ENCODE measurements at places on chromosomes 3 and 15. TPM values are rescaled to one million over a fixed set of nuclear protein-coding genes. Genes with fewer than 3 reads are reported as not detected.

DNA sequence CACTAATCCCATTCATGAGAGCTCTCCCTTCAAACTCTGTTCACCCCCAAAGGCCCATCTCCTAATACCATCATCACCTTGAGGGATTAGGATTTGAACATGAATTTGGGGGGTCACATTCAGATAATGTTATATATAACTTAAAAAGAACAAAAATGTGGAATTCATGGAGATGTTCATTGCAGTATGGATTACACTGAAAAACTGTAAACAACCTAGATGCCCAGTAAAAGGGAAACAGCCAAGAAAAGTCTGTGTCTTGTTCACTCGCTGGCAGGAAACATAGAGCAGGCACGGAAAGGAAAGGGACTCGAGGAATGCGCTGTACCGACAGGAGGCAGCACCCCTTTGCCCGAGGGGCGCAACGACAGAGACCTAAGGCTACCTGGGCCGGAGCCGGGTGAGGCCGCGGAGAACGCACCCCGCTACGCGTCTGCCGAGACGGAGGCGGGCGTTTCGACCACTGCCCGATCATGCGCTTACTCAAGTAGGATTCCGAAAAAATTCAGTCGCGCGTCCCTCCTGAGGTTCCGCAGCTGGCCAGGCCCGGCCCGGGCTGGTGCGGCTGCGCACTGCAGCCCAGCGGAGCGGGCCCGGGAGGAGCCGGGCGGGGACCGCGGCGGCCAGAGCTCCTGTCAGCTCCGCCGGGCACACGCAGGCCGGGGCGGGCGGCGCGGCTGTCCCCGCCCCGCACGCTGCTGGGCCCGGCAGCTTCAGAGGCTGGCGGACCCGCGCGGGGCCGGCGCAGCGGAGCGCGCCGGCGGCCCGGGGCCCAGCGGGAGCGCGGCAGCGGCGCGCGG lies 862 bp upstream of the MAN2A2 start:
- H3K36me3 ChIP-seq: peaks cover 25% of the 10 kb centered on the region
- H3K27me3 ChIP-seq: no peaks in the 10 kb centered on the region
- peaks cover 34% of the 10 kb centered on the region for H3K4me1 ChIP-seq

DNA sequence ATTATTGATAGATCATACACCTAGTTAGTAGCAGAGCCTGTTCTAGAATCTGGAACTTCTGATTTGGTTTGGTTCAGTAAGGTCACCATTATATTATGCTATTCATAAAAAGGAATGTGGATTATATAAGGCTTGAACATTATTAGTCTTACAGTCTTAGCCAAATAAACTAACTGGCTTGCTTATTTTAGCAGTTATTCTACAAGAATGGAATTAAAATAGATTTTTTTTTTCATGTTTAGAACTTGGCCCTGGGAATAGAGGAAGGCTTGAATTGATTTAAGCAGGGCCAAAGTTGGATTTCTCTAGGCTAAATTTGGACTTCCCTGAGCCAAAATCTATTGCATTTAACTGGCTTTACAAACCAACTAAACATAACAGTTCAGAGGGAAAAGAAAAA lies 24.4 kb downstream of the DTWD1 start:
- peak overlapping the region; percentile 38 for H3K27ac ChIP-seq
- H3K4me3 ChIP-seq: no peak overlapping the region
- H3K36me3 ChIP-seq: peaks cover 8% of the 10 kb centered on the region

DNA sequence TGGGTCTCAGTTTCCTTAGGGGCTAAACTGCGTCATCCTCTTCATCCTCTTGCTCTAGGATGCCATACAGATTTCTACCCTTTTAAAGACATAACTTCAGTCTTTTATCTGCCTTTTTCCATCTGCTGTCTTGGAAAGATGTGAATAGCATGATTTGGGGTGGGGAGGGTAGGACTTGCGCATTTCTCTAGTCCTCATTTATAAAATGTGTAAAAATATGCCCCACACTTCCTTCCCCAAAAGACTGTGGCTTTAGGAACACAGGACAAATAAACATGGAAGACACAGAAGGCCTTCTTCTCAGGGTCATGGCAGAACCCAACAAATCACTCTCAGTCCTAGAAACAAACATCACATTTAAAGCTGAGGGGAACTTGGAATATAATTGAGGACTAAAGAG lies 48.4 kb upstream of the BCL6 start:
- H3K27me3 ChIP-seq: no peaks in the 10 kb centered on the region
- no peak overlapping the region for H3K27ac ChIP-seq
- no peaks in the 10 kb centered on the region for H3K4me1 ChIP-seq

DNA sequence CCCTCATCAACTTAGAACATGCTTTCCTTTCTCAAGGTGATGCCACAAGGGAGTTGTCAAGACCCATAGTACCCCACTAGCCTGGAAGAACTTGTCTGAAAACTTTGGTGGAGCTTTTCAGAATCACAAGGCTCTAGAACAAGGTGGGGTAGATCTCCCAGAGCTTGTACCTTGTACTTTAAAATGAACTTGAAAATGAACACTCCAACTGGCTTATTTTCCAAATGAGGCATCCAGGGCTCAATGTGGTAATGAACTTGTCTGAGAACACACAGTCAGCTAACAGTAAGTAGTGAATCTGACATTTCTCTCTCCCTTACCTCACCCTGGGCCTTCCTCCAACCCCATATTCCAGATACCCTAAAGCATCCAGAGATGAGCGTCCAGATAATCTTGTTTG lies 81.8 kb upstream of the THBS1 start:
- no peak overlapping the region for H3K4me3 ChIP-seq
- H3K36me3 ChIP-seq: no peaks in the 10 kb centered on the region
- no peaks in the 10 kb centered on the region for H3K27me3 ChIP-seq
- H3K4me1 ChIP-seq: no peaks in the 10 kb centered on the region
- peak overlapping the region; percentile 38 for H3K27ac ChIP-seq
- no peak for DNase-seq

DNA sequence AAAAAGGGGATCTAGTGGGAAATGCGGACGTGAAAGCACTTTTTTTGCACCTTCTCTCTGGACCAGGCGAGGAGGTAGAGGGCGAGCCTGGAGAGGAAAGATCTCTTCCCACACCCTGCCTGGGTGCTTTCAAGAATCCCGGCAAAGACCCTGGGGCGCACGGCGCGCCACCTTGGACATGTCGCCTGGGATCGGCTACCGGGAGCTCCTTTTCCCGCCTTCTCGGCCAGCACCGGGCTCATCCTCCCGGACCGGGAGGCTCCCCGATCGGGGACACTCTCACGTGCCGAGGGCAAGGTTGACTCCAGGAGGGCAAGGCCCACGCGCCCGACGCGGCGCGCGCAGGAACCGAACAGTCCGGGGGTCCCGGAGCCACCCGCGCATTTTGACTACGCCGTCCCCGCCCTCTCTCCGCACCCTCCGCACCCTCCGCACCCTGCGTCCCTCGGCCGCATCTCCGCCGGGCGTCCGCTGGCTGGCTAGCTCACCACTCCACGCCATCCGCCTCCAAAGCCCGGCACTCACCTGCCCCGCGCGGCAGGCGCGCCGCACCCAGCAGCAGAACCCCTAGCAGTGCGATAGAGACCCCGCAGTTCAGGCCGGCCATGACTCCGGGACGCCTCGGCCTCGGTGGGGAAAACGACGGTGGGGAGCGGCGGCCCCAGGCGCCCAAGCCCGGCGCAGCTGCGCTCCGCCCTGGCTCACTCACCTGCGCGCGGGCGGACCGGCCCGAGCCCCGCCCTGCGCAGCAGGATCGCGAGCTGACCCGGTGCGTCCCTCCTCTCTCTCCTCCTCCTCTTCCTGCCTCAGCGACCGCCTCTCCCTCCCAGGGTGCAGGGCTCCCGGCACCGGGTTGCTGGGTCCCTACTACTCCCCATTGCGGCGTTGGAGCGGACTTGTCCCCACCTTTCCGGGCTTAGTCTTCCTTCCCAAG lies at the start of gene CDCP1:
CDCP1 (minus strand) TSS at position 698 of the 934 bp plus-strand sequence; CDS start at position 607, 91 bp downstream.
- H3K4me3 ChIP-seq: peak within 1 kb of the TSS; percentile 53
- H3K36me3 ChIP-seq: no peaks in the 10 kb centered on the region
- H3K27ac ChIP-seq: peak within 1 kb of the TSS; percentile 87
- H3K4me1 ChIP-seq: peaks cover 24% of the 10 kb centered on the region

- no peak for DNase-seq
- no peaks in the 10 kb centered on the region for H3K27me3 ChIP-seq
- no peaks in the 10 kb centered on the region for H3K36me3 ChIP-seq
- H3K4me1 ChIP-seq: no peaks in the 10 kb centered on the region
- H3K27ac ChIP-seq: no peak overlapping the region
Observed at GRCh38 chr3:81823882-81824395, 62.5 kb upstream of the GBE1 start.

- no peak overlapping the region for H3K4me3 ChIP-seq
- H3K4me1 ChIP-seq: no peaks in the 10 kb centered on the region
Observed at GRCh38 chr3:157353652-157354051, 83.0 kb upstream of the PTX3 start.

GRCh38 chr3:129230311-129231019 lies 18.9 kb upstream of the COPG1 start:
- H3K36me3 ChIP-seq: no peaks in the 10 kb centered on the region
- H3K27ac ChIP-seq: peak overlapping the region; percentile 35
- DNase-seq: no peak
- peaks cover 26% of the 10 kb centered on the region for H3K4me1 ChIP-seq
- no peaks in the 10 kb centered on the region for H3K27me3 ChIP-seq

DNA sequence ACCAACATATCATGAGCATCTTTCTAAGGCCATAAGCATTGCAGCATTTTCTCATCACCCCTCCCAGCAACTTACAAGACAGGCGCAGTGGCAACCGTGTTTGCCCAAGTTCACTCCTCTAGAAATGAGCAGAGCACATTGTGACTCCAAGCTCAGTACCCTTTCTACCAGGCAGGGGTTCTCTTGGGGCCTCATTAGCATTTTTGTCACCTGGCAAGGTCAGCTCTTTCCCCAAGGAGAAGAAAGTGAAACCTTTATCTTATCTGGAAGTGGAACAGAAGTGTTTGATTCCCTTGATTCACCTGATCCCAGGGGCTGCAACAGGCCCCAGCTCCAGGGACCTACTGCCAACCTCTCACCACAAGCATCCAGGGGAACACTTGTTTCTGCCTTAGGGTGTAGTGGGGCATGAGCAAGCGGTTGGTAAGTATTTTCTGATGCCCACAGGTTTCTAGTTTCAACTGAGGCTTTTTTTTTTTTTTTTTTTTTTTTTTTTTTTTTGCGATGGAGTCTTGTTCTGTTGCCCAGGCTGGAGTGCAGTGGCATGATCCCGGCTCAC lies 44.0 kb upstream of the HERC1 start:
- H3K27me3 ChIP-seq: no peaks in the 10 kb centered on the region
- H3K4me3 ChIP-seq: no peak overlapping the region
- no peaks in the 10 kb centered on the region for H3K4me1 ChIP-seq
- no peak overlapping the region for H3K27ac ChIP-seq
- H3K36me3 ChIP-seq: no peaks in the 10 kb centered on the region
- no peak for DNase-seq

GRCh38 chr3:14725013-14725412 lies 50.1 kb downstream of the C3orf20 start:
- H3K27me3 ChIP-seq: no peaks in the 10 kb centered on the region
- no peaks in the 10 kb centered on the region for H3K4me1 ChIP-seq
- DNase-seq: no peak
- no peaks in the 10 kb centered on the region for H3K36me3 ChIP-seq

DNA sequence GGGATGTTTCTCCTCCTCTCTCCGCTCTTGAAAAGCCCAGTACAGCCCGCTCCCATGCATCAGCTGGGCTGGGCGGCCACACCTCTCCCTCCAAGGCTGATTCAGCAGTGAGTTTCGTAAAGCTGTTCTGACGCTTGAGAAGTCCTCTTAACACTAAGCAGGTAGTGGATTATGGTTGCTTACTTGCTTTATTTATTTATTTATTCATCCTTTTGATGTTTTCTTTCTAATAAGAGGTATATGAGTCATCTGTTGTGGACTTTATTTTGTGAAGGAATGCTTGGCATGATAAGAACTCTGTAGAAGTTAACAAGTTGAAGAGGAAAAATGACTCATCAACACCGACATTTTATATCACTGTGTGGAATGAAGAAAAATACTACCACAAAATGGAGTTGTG lies 285.0 kb downstream of the SQOR start:
- peaks cover 7% of the 10 kb centered on the region for H3K4me1 ChIP-seq
- H3K27ac ChIP-seq: no peak overlapping the region
- DNase-seq: no peak
- no peak overlapping the region for H3K4me3 ChIP-seq

RBMS3 gene
- 3.7 TPM for polyA plus RNA-seq

CCR3 gene
- not detected for polyA plus RNA-seq

CHL1 gene
- polyA plus RNA-seq: 2.3 TPM

GOLGA8J gene
- polyA plus RNA-seq: not detected

All from stomach (tissue), 19 donors.